ENCODE measurements at places on chromosomes 1 and 21.

DNA sequence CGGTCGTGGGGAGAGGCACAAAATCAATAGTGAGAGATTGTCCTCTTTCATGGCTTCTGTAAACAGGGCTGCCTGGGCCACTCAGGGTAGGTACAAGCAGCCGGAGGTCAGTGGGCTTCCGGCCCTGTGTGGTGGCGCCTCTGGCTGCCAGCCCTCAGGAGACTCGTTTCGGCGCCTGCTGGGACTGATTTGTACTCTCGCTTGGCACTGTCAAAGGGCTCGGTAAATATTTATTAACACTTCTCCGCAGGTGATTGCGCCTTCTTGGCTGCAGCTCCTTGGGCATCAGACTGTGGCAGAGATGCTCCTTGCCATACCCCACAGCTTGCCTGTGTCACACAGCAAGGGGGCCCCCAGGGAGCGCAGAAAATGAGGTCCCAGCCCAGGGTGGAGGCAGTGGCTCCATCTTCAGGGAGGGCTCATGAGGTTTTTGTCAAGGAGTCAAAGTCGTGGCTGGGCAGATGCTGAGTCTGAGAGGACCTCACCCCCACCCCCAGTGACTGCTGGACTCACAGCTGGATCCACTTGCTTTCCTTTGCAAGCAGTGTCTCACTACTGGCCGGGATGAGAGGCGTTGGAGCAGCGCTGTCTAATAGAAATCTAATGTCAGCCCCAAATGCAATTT, 262.5 kb downstream of the GRIK3 start:
- DNase-seq: no peak

DNA sequence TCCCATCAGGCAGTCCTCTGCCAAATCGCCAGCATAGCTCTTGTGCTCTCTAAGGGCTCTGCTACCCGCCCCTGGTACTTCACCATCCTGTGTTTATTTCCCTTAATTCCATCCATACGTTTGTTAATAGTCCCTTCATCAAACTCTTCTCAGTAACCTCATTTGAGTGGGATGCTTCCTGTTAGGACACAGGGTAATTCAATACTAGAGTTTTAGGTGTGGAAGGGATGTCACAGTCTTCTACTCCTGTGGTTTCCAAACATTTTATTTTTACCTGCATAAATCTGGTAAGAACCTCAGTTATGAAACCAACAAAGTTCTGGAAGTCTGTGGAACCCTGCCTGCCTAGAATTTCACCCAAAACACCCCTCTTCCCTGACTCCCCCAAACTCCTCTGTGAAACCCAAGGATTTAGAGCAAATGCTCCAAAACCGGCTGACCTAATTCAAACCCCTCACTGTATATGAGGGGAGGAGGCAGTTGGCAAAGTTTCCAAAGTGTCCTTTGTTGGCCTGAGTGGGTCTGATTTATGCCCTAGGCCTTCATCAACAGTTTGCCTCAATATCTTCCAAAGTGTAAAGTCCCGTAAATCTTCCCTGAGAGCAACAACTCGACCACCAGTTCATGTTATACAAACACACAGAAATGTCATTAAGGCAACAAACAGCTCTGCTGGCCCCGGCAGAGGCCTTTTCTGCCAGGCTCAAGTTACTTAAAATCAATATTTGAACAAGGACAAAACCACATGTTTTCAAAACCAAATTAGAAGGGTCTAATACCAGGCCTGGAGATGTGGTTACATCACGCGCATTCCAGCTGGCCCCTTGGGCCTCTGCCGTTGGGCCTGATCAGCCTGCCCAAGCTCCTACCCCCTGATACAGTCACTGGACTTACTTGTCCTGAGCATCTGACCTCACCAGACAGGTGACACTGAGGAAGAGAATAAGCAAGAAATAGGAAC, 82.4 kb upstream of the FGGY start:
- DNase-seq: no peak

DNA sequence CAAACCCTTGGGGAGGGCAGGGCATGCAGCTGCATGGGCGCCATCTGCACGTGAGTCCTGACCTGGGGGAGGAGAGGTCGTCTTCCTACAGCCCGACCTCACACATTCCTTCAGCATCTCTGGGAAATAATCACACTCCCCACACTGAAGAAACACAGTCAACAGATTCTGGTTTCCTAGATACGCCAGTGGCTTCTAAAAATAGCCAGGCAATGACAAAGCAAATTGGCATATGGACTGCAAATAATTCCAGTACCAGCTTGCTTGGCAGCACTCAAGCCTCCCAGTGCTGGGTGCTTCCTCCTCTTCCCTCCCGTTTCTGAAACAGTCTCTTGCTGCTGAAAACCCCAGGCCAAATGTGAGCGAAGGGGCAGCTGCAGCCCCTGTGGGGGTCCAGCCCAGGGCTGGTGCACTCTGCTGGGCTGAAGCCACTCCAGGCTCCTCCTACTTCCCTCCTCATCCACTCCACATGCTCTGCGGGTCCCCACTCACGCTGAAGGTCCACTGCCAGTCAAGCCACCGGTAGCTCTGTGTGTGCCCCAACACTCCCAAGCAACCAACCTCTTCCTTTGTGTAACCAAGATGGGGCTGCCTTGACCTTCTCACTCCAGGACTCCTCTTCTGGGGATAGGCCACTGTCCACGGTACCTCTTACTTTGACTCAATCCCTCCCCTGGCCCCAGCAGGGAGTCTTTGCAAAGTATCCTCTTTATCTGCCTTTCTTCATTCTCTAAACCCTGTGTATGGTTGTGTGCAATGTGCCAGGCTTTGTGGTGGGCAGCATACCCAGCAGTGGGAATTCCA, 69.0 kb downstream of the KCND3 start:
- no peak for DNase-seq

DNA sequence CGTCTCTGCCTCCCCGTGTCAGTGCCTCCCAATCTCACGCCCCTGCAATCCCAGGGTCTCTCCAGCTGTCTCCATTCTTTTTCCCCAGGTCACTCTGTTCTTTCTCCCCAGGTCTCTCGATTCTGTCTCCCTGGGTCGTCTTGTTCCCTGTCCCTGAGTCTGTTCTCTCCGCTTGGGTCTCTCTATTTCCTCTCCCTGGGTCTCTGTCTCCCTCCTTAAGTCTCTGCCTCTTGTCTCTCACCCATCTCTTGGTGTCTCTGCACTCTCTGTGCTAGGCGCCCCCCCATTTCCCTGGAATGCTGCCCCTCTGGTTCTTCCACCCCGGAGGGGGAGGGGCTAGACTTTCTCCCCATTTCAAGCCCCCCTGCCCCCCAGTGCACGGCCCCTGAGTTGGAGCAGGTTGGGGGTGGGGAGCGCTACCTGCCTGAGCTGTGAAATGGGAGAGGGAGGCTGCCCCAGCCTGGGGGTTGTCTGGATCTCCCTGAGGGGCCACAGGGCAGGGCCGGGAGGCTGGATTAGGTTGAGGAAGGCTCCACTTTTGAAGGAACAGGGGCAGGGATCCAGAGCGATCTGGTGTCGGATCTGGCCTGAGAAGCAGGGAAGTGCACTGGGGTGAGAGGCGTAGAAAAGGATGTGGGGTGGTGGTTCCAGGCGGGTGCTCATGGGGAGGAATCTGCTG, 1.4 kb downstream of the PTPRF start:
- no peak for DNase-seq

DNA sequence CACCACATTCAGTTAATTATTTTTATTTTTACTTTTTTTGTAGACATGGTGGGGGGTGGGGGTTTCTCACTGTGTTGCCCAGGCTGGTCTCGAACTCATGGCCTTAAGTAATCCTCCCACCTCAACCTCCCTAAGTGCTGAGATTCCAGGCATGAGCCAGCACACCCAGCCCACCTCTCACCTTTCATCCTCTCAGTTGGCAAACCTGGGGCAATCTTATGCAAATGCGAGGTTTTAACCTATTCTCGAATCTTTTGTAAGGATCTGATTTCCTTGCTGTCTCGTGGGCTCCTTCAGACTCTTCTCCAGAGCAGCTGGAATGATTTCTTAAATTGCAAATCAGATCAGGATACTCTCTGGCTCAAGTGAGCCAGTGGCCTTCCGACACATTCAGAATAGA, 7.1 kb upstream of the SLC2A7 start:
- no peak for DNase-seq

Measured in stimulated activated CD4-positive, alpha-beta T cell treated with anti-CD3 and anti-CD28 coated beads, Interleukin-2, amount 100 ng/mL, for 48 hours (primary cell).